ENCODE measurements at places on chromosomes 7 and 10.
A peak's percentile ranks its signal among the peaks of the same experiment; 100 is the strongest.

GRCh38 chr10:79937701-79938151 lies 11.2 kb downstream of the SFTPD start:
- no peak for DNase-seq

DNA sequence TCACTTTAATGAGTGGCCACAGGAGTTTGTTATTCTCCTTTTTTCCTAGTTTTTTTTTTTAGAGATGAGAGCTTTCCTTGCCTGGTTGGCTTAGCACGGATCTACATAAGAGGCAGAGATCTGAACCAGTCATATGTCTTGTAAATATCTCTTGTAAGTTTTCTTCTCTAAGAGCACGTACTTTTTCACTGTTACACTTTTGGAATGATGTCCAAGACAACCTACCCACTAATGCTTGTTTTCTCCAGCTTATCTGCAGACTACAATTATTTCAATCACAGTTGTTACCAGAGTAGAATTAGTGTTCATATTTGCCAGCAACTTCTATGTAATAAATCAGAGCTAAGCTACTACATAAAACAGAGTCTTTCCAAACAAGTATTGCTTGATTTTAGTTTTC lies 444.6 kb downstream of the KCNMA1 start:
- no peak for DNase-seq

GRCh38 chr7:56106108-56107073 lies at the start of gene CHCHD2:
Gene CHCHD2, minus strand, starts transcription at chr7:56106476. Its CDS starts 63 bp downstream, at chr7:56106413.
- DNase-seq = peak; percentile 97

DNA sequence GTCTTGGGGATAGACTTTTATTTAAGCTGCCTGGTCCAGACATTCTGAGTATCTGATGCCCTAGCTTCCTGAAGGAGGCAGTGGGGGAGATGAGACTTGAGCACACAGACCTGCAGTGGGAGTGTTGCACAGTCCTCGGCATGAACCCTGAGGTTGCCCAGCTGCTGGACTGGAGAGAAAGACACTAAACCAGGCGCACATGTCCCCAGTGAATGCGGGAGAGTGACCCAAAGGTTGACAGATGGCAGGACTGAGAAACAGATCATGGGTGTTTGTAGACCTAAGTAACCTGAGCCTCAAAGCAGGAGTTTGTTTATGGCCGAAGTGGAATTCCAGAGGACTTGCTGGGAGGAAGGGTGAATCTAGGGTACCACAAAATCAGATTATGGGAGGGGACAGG lies 15.7 kb upstream of the MSRB2 start:
- no peak for DNase-seq

- DNase-seq = no peak
Measured at GRCh38 chr10:80526218-80526617, 11.5 kb upstream of the SH2D4B start.

DNA sequence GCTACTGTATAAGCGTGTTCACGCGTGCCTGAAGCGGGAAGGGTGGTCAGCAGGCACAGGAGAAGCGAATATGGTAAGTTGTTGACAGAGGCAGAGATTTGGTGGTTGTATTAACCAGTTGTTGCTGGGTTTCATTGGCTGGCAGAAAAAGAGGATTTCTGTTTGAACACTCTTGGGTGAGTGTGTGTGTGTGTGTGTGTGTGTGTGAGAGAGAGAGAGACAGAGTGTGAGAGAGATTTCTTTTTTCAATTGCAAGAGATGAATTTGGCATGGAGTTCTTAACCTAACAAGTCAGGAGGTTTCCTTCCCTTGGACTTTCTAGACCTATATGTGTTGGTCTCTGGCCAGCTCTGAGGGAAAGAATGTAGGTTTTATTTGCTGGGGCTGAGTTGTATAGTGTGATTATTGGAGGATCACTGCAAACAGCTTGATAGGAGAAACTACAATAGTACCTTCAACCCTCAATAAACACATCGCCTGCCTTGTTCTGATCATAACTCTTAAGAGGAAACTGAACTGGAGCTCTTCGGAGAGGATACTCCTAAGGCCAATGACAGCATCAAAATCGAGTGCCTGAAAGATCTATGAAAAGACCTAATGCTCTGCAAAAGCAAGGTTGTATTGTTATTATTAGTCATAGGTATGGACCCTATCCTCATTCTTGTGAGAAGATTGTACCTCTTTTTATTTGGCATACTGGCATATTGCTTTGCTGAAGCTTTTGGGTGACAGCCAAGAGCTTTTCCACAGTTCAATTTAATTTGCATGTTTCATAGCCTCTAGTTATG lies 1.2 kb downstream of the MCU start:
- no peak for DNase-seq

DNA sequence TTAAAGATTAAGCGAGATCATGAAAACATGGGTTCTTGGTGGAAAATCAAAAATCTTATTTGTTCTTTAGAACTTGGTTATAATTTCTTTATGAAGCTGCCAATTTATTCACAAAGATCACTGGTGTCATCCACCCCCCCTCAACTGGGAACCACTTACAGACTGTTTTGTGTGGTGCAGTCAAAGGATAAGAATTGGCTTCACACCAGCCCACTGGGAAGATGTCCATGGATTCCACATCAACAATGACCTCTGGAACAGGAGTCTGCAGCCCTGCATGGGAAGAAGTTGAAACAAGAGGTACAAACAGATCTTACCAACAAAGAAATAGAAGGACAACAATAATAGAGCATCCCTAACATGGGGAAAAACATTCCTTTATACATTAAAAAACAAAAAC lies 205.2 kb downstream of the SFMBT2 start:
- peak; percentile 49 for DNase-seq

- no peak for DNase-seq
Measured at GRCh38 chr10:122454071-122454470, 382 bp upstream of the ARMS2 start.

DNA sequence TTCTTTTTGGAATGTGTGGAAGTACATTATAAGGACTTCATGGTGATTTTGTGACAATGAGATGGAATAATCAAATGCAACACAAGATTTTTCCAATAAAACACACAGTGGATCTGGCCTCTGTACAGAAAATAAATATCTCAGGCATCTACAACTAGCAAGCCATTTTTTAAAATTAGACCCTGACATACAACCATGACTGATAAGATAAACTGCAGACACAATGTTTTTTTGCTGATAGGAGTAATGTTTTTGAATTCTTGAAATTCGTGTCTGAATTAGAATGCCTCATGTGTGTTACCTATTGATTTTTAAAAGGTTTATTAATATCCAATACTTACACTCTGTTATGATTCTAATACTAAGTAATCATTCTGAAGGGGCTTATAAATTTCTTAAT lies 328.1 kb downstream of the HGF start:
- no peak for DNase-seq

DNA sequence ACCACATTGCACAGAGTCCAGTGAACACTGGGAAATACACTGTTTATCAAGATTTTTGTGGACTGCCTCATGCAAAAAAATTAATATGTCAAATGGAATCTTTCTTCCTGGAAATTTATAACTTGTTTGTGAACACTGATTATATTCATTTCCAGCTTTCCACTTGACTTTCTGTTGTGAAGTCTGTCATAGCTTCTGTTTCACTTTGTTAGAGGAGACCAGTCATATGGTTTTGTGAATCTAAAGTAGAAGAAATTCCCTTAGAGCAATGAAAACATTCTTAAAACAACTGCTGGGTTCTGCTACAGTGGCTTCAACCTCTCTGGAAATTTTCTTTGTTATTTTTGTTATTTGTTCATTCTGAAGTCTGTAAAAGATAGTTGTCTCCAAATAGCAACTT lies 349.5 kb upstream of the NFE2L3 start:
- DNase-seq = no peak

- DNase-seq = no peak
Measured at GRCh38 chr10:101721806-101722205, 26.8 kb upstream of the FBXW4 start.

- DNase-seq = no peak
Measured at GRCh38 chr7:7911369-7912123, 57.0 kb upstream of the GLCCI1 start.

DNA sequence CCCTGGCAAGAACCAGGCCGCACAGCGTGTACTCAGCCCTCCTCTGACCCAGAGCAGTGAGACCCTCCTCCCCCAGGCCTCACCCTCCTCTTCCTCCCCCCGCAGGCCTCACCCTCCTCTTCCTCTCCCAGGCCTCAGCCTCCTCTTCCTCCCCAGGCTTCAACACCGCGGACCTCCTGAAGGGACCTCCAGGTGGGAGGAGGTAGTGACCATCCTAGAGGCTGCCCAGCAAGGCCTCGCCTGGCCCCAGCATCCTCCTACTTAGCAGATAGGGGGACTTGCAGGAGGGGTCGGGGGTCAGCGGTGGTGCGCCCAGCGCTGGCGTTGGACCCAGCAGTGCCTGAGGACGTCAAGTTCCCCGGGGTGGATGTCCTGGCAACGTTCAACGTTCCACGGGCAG lies 270.8 kb downstream of the ELFN1 start:
- DNase-seq = no peak

DNA sequence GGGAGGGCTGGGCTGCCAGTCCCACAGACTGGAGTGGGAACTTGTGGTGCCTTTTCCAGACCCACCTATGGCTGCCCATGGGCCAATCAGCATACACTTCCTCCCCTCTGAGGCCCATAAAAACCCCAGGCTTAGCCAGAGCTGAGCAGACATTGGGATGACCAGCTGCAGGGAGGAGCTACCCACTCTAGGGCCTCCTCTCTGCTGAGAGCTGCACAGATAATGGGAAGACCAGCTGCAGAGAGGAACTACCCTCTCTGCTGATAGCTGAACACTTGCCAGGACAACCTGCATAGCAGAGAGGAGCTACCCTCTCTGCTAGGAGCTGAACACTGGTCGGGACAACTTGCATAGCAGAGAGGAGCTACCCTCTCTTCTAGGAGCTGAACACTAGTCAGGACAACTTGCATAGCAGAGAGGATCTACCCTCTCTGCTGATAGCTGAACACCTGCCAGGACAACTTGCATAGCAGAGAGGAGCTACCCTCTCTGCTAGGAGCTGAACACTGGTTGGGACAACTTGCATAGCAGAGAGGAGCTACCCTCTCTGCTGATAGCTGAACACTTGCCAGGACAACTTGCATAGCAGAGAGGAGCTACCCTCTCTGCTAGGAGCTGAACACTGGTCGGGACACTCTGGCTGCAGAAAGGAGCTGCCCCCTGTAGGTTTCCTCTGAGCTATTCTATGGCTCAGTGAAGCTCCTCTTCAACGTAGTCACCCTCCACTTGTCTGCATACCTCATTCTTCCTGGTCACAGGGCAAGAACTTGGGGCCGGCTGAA lies 88.3 kb upstream of the CACUL1 start:
- DNase-seq = no peak

DNA sequence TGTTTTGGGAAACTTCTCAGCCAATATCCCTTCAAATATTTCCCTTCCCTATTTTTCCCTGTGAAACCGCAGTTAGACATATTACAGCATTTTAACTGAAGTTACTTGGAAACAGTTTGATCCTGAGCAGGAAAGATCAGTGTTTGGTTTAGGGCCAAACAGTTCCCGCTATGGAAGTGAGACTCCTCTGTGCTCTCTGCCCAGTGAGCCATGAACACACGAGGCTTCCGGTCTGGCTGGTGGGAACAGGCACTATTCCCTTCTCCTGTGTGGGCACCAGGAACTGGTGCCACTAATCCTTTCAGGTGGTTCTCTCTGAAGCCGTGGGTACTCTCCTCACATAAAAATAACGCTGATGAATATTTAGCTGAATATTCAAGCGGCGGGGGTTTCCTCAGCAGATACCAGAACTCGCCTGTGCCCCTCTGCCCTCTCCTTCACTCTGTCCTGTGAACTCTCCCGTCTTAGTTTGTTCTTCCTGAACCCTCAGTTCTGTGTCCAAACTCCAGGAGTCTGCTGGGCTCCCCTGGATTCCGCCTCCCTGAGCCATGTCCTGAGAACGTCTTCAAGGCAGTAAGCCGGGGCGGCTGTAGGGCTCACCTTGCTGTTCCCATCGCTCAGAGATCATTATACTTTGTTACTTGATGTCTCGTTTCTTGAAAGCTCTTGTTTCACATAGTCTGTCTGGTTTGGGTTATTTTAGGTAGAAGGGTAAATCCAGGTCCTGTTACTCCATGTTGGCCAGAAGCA lies 25.7 kb downstream of the FOXL3 start:
- no peak for DNase-seq

DNA sequence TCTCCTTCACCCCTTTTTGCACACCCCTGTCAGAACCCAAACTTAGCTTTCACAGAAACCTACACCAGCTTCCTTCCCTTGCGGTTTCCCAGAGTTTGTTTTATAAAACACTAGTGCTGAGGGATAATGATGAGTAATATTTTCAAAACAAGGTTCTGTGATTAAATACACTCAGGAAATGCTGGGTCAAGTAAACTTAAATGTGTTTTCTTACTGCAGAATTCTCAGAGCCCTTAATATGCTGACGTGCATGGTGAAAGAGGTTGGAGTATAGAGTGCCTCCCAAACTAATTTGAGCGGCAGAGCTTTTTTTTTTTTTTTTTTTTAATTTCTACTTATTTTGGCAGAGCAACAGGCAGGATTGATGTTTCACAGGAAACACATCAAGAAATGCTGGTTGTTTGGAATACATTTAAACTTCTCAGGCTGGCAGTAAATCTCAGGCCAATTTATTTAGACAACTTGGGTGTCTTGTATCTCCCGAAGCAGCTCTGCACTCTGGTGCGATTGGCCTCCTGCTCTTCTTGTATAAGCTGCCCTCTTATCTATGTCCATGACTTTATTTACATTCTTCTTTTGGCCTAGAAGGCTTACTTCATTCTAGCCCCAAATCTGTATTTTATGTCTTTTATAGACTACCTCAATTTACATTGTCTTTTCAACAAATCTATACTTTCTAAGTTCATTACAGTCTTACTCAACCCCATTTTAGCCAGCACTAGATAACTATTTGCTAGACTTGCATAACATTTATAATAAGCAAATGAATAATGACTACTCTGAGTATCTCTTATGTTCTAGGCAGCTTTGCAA lies 165.4 kb downstream of the BMPER start:
- DNase-seq = no peak

- DNase-seq = no peak
Measured at GRCh38 chr7:157139111-157139809, 534 bp downstream of the UBE3C start.

GRCh38 chr7:157990226-157990880 lies 597.3 kb downstream of the PTPRN2 start:
- DNase-seq = no peak

DNA sequence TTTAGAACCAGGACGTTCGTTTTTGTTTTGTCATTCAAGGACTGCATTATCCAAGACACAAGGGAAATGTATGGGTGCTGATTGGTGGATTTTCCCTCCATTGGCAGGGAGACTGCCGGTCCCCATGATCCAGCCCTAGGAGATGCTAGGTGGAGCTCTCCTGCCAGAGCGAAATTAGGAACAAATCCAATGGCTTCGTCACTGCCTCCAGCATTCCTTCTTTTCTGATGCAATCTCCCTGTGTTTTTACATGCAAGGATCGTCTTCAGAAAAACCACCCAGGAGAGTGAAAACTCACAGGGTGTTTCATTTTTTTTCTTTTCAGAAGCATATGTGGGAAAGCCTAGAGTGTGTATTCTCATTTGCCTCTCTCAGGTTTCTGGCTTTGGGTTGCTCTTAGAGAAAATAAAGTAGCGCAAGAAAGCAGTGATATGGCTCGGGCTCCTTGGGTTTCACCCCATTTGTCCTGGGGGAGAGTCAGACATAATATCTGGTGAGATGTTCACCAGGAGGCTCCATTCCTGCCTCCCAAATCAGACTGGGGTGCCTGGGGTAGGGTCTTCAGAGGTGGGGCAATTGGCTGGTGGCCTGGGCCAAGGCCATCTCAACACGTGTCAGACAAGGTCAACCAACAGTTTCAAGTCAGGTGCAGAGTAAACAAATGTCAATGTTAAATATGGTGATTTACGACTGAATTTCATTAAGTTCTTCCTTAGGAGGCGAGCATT lies 450.9 kb upstream of the MKI67 start:
- no peak for DNase-seq
